Neural cell (in vitro differentiated cells): ENCODE measurements at places on chromosomes 12 and 14. TPM values are rescaled to one million over a fixed set of nuclear protein-coding genes. Genes with fewer than 3 reads are reported as not detected.

Gene PLXNC1
- 75.6 and 76.3 TPM in 2 replicates for polyA plus RNA-seq

Gene DAO
- polyA plus RNA-seq = not detected in 2 replicates

Gene RGS6
- polyA plus RNA-seq = 2.1 and 7.3 TPM in 2 replicates

Gene TTC7B
- polyA plus RNA-seq = 14.0 and 19.9 TPM in 2 replicates

Gene JPH4
- 68.2 and 76.9 TPM in 2 replicates for polyA plus RNA-seq

Gene TMEM132C
- polyA plus RNA-seq = 0.06 and 0.18 TPM in 2 replicates

Gene WDR20
- 26.3 and 28.6 TPM in 2 replicates for polyA plus RNA-seq

Gene LYSET
- polyA plus RNA-seq = 24.0 and 27.7 TPM in 2 replicates

Gene FAM181A
- polyA plus RNA-seq = 0.43 TPM in 1 of 2 replicates, not detected in the other

Gene FAIM2
- 4.0 and 5.3 TPM in 2 replicates for polyA plus RNA-seq

Gene TMTC2
- 20.3 and 20.6 TPM in 2 replicates for polyA plus RNA-seq

Gene SPTB
- polyA plus RNA-seq = 1.9 and 2.8 TPM in 2 replicates

Gene SVOP
- 41.3 and 47.4 TPM in 2 replicates for polyA plus RNA-seq

Gene RIMBP2
- polyA plus RNA-seq = 14.6 and 18.9 TPM in 2 replicates

Gene OAS2
- not detected in 2 replicates for polyA plus RNA-seq

Gene ESRRB
- 0.59 and 1.9 TPM in 2 replicates for polyA plus RNA-seq

Gene POTEG
- not detected in 2 replicates for polyA plus RNA-seq

Gene LGR5
- polyA plus RNA-seq = 0.16 TPM in 1 of 2 replicates, not detected in the other

Gene ANKRD33
- polyA plus RNA-seq = not detected in 2 replicates

Gene MORN3
- 1.1 and 3.4 TPM in 2 replicates for polyA plus RNA-seq

Gene PTMS
- 504 and 557 TPM in 2 replicates for polyA plus RNA-seq

Gene PNN
- 85.8 and 89.4 TPM in 2 replicates for polyA plus RNA-seq

Gene KERA
- not detected in 2 replicates for polyA plus RNA-seq

Gene OAS1
- polyA plus RNA-seq = not detected in 2 replicates
